GM04504 (cell line): ENCODE measurements at places on chromosomes 11 and 22.

- no peak for DNase-seq
These were observed 78.7 kb downstream of the SHANK2 start for GRCh38 chr11:71173709-71174108.

DNA sequence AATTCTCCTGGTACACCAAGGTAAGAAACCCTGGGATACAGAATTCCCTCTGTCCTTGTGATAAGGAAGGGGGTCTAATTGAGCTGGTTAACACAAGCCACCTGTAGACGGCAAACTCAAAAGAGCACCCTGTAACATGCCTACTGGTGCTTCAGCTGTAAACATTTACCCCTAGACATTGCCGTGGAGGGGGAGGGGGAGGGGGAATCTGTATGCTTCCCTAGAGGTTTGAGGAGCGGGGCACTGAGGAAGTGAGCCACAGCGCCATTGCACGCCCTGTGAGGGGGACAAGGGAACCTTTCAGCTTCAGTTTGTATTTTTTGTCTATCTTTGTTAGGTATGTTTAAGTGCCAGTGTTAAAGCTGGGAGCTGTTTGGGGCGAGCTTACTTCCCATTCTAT, 99.8 kb downstream of the AASDHPPT start:
- no peak for DNase-seq

DNA sequence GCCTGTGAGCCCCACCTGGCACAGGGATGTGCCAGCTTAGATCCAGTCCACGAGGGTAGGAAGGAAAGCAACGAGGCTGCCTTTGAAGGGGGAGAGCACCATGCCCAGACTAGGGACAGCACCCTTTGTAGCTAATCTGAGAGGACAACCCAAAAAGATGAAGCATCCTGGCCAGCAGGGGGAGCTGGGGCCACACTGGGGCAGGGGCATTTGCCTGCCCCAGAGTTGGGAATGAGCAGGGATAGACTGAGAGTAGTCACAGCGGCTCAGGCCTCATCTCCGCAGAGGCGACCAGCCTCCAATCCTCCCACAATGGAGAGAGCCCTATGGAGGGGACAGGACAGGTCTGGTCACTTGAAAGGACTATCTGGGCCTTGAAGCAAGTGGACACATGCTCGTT, 16.4 kb downstream of the LMO1 start:
- DNase-seq, result no peak

DNA sequence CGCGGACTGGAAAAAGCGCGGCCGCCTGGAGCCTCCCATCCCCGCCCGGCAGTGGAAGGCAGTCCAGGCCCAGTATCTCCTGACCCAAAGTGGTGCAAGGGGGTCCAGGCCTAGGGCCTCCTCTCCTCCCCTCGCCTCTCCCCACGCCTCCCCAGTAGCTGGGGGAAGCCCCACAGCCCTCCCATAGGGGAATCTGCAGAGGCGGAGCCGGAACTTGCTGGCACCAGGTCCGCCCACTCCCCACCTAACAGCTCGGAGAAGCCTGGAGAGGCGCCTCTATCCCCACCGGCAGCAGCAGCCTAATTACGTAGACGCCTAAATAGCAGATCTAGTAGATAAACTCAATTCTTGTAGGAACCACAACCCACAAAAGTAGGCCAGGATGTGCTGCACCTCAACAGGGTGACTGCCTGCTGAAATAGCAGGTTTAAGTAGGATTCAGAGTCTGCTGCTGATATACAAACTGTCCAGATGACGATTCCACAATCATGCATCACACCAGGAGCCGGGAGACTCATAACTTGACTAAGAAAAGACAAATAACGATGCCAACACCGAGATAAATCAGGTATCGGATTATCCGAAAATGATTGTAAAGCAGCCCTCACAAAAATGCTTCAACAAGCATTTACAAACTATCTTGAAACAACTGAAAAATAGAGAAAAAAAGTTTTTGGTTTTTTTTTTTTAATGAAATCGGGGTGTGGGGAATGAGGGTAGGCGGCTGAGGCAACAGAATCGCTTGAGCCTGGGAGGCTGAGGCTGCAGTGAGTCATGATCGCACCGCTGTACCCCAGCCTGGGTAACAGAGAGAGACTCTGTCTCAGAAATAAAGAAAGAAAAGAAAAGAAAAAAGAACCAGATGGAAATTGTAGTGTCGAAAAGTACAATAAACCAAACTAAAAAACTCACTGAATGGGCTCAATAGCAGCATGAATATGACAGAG, 11.4 kb upstream of the BRD1 start:
- DNase-seq, result no peak

GRCh38 chr22:34812631-34813030, 253.3 kb upstream of the ISX start:
- DNase-seq, result no peak

DNA sequence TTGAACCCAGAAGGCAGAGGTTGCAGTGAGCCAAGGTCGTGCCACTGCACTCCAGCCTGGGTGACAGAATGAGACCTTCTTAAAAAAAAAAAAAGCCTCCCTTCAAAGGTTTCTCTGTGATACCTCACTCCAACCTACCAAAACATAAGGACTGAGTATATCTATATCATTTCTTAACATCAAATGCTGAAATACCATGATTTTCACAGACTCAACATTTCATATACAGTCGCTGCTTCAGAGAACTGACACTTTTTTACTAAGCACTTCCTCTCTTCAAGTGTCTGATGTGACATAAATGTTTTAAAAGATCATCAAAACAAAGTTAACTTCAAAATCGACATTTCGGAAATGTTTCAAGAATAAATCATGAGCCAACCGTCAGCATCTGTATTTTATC, 12.0 kb downstream of the PRR14L start:
- DNase-seq, result no peak

- no peak for DNase-seq
These were observed 2.1 kb downstream of the SLC43A1 start for GRCh38 chr11:57513452-57513795.

DNA sequence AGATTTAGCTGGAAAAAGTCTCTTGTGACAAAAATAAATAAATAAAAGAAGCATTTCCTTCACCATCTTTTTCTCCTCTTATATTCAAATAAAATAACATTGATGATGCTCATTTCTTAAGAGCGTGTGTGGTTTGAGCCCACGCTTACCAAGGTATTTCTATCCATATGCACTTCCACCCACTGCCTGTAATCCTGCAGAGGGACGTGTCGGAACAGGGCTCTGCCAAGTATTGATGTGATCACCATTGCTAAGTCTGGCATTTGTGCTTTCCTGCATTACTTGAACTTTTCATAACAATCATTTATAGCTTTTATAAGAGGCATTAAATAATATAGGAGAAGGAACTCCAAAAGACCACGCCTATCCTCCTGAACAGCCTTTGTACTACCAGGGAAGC, 107.6 kb downstream of the SHANK2 start:
- no peak for DNase-seq

DNA sequence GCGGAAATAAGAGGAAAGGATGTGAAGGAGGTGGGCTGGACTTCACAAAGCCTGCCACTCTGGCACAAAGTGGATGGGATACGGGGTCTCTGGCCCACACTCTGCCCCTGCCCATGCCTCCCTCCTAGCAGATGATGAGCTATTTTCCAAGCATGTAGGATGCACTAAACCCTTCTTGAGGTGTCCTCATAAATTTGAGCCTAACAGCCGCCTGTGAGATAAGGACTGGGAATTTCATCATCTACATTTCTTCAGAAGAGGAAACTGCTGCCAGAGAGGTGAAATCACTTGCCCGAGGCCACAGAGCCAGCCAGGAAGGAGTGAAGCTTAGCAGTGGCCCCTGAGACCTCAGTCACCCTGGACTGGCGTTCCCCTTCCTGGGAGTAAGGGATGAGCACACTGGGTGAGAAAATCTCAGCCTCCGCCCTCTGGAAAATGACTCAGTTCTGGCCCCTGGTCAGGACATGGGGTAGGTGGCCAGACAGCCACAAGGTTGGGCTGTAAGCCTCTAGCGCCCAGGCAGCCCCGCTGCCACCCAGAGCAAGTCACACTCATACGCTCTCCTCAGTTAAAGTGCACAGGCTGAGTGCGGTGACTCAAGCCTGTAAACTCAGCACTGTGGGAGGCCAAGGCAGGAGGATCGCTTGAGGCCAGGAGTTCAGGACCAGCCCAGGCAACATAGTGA, 27.9 kb downstream of the MB start:
- DNase-seq, result peak; percentile 95

GRCh38 chr11:102704841-102705240, 728 bp downstream of the MMP27 start:
- no peak for DNase-seq

DNA sequence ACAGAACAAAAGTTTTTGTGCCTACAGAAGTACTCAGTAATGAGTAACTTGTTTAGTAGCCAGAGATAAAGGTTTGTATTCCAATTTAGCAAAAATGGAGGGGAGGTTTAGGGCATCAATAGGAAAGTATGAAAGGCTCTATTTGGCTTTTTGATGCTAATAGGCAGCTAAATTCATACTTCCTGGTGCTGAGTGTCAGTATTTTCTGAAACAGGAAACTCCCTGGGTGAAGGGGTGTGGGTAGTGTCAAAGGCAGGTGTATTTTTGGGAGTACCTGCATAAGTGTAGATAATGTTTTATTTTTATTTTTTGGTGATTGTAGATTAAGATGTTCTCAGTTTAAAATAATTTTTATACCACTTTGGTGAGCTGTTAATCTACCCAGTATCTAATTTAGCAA, 29.3 kb upstream of the MMP7 start:
- DNase-seq, result no peak

DNA sequence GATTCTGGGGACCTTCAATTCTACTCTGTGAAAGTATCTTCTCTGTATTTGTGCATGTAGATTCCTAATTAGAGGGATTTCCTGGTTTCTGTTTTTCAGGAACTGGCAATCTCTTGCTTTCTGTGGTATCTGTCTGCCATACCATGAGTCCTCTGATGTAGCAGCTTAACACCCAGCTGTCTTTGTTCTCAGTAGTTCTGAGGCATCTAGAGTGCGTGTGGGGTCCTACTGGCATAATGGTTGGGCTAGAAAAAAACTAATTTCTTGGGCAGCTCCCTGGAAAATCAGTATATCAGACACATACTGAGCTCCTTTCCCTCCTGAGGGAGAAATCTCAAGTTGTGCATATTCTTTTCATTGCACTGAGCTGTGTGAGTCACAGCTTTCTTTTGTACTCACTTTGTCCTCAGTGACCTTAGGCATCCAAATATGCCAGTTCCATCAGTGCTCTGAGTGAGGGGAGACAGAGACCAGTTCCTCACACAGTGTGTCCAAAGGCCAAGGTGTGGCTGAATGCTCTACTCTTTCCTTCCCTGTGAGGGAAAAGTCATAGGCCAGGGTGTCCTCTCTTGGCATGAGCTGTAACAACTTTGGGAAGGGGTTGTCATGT, 35.5 kb upstream of the SLC22A24 start:
- DNase-seq, result no peak

GRCh38 chr11:82718307-82718706, 15.4 kb downstream of the FAM181B start:
- DNase-seq, result peak; percentile 14
